ENCODE measurements at places on chromosomes 6 and 20.

- DNase-seq: no peak
Measured at GRCh38 chr20:22795433-22795832, 211.1 kb upstream of the FOXA2 start.

GRCh38 chr6:154491567-154492470 is 18.7 kb downstream of the CNKSR3 start:
- DNase-seq: no peak

GRCh38 chr6:3584606-3585005 is 127.8 kb upstream of the SLC22A23 start:
- DNase-seq: no peak

DNA sequence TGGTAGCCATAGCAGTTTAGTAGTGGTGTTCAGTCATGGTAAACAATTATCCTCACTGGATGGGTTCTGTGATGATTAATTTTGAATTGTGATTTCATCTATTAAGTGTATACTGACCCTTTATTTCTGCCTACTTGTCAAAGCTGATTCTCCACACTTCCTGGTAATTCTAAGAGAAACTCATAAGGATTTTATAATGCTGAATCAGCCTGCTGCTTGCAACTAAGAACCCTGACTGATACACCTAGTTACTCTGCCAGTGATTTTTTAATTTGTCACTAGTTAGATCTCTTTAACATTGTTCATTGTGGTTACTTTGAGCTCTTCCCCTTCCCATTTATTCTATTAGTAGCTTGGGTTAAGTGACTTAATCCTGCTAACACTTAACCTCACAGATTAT is 8.6 kb downstream of the CDC40 start:
- DNase-seq: no peak

DNA sequence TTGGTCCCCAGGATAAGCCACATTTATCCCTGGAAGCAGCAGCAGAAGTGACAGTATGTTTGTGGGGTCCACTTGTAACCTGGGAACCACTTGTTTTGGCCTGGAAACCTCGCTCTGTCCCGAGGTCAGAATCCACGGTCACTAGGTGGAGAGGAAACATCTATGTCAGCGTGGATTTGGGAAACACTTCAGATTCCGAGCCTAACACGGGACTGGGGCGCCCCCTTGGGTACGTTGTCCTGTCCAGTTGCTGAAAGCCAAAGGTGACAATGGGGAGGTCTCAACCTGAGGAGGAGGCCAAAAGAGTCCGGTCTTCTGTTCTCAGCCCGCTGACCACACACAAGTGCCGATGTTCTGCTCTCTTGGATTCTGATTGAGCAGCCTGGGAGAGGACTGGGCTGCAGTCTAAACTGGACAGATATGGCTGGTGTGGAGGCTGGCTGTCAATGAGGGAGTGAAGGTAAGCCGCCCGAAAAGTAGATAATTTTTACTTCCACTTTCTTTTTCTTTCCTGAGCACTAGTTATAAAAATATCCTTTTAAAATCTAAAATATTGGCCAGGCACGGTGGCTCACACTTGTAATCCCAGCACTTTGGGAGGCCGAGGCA is 4.9 kb upstream of the ZFP57 start:
- DNase-seq: no peak

GRCh38 chr20:33002087-33002808 is 2.0 kb downstream of the SUN5 start:
- DNase-seq: no peak

DNA sequence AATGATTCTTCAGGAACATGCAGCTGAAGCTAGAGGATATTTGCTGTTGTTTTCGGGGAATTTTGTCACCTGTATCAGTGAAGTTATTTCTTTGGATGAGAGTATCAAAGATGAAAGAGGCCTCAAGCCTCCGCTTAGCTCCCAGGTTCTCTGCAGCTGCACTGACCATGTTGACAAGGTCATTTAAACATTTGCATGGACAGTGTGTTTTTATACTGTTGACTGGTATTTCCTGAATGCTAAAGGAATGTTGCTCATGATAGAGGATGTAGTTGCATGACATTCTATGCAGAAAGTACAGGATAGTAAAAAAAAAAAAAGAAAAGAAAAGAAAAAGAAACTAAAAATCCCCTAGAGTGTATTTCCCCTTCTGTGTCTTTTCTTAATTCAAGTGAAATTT is 165.6 kb upstream of the LAMP5 start:
- DNase-seq: no peak

GRCh38 chr6:41571021-41571780 is 25.0 kb downstream of the FOXP4 start:
- no peak for DNase-seq

DNA sequence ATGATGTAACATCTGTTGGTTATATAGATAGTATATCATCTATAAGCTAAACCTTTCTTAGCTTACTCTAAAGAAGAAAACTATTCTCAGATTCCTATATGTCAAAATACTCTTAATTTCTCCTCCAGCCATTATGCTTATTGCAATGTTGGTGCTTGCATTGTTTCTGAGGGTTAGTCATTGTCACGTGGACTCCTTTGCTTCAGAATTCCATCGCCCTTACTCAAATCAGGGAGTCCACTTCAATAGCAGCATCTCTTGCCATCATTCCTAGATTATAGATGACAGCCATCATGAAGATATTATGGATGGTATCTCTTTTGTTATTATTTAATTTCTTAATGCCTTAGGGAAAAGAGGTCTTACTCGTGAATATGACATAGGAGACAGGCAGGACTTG is 776.1 kb downstream of the TENT5A start:
- DNase-seq: no peak

- no peak for DNase-seq
Measured at GRCh38 chr20:32522776-32523612, 62.1 kb downstream of the NOL4L start.

DNA sequence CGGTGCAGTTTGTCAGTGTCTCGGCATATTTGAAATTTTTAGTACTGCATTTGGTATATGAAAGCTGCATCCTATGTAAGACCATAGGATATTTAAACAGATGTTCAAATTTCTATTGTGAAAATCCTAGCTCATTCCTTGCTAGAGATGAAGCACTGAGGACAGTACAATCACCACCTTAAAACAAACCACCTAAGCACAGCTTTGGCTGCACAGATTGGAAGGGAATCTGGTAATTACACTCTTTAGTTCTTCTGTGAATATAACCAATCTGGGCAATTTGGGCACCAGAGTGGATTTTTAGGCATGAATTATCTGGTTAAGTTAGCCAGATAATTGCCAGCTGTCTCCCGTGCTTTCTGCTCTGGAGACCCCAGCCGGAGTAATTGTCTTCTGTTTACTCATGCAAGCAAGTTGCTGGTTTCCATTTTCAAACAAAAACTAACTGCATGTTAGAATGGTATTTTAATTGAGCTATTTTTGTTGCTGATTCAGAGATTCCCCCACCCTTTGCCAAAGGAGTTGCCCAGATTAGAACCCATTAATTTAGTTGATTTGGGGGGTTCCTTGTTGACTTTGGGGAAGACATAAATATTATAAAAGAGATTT is 36.9 kb downstream of the E2F3 start:
- no peak for DNase-seq

All from activated CD8-positive, alpha-beta memory T cell treated with anti-CD3 and anti-CD28 coated beads for 1 hour (primary cell).